Calu3 (cell line): ENCODE measurements at places on chromosomes 1 and 21. TPM values are rescaled to one million over a fixed set of nuclear protein-coding genes. Genes with fewer than 3 reads are reported as not detected.

- no peak for DNase-seq
Measured at GRCh38 chr1:171233183-171233582, 15.1 kb upstream of the FMO1 start.

DNA sequence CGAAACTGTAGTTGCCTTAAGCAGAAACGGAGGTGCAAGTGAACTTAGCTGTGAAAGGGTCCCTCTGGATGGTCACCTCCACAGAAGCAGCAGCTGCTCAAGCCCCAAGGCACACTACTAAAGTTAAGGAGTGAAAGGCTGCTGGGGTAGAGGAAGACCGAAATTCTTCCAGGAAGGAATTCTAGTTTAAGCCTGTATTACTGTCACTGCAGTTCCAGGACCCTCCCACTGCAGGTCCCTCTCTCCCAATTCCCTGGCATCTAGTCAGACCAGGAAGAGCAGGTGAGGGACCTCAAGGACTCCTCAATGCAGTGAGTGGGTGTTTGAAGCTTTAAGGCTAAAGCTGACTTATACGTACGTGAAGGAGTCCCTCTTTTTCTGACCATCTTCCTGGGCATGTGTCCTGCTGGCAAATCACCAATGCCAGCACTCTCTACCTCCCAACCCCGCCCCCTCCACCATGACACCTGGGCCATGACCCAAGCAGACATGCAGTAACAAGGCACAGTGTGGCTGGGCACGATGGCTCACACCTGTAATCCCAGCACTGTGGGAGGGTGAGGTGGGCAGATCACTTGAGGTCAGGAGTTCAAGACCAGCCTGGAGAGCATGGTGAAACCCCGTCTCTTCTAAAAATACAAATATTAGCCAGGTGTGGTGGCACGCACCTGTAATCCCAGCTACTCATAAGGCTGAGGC lies 57.2 kb downstream of the TGFBR3 start:
- DNase-seq = peak; percentile 62

DNA sequence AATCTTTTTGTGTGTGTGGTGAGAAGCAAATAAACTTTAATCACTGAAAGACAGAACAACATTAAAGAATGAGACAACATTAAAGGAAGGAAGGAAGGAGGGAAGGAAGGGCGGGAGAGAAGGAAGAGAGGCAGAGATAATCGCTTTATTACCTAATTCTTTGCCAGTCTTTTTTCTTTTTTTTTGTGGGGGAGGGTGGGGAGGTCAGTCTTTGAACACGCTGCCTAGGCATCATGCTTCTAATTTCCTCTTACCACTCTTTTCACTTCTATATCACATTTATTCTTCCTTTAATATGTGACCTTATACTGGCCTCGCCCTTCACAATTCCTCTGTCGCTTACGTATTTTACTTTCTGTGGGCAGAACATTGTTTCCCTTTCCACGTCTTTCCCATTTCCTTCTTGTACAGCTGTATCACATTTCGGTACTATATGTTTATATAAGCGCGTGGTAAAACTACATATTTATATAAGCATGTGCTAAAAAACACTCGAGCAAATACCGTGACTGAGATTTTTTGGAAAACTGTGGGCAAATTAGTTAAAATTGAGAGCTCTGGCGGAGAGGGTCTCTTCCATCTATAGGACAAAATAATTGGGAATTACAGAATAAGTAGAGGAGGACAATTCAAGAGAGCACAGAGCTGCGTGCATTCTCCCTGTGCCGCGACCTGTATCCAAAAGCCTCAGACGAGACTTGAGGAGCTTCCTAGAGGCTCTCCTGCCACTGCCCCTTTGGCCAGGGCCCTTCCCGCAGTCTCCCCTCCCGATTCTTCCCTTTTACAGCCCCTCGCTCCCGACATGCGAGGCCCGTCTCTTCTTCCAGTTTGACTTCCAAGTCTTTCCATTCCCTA lies 823 bp upstream of the PRKAA2 start:
- no peak for DNase-seq

- no peak for DNase-seq
Measured at GRCh38 chr1:92708368-92708950, 76.4 kb downstream of the EVI5 start.

DNA sequence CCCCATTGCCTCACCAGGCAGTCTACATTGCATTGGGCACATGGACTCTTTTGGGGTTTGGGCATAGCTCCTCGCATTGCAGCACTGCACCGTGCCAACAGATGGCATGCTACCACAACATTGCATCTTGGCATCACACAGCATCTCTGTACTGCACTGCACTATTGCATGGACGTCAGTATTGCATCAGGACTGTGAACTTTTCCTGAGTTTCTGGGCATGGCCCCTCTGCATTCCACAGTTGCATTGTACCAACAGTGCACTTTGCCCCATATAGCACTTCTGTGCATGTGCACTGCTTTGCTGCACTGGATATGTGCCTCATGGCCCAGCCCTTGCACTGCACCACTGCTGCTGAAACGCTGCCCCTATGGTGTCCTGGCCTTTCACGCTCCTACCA lies 9.6 kb downstream of the PTPRU start:
- peak; percentile 61 for DNase-seq

DNA sequence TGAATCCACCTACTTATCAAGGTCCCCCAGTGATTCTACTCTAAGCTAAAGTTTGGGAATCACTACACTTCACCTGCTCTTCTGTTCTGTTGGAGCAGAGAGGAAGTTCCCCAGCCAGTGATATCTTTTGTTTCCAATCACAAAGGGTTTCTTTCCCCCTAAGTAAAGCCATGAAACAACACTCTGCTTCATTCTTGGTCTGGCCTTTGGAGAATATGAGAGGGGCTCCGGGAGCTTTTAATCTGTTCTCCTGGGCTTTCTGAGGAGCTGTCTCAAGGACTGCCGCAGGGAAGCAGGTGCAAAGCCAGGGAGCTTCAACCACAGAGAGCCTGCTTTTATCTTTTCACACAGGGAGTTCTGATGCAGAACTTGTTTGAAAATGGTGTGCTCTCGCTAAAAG lies 10.1 kb upstream of the SLAMF9 start:
- DNase-seq = no peak

DNA sequence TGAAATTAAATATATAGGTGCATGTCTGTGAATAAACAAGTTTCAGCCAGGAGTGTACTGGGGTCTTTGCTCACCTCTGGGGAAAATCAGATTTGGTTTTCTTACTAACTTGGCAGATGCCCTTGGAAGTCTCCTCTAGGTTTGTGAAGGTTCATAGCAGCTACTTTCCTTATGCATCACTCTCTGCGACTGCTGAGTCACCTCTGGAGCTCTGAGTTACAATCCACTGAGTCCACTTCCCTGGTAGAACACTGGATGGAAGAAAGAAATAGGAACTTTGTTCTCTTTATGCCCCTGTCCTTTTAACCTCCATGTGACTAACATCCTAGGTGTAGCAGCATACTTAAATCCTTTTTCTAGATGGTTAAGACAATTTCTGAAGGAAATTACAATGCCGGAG lies 4.4 kb upstream of the FASLG start:
- no peak for DNase-seq

The FCRL1 gene
- total RNA-seq = not detected in 2 replicates
